Cerebellar nuclear complex (tissue), 1 donor: ENCODE measurements at places on chromosomes 4 and X.
A peak's percentile ranks its signal among the peaks of the same experiment; 100 is the strongest.

GRCh38 chr4:69727926-69728325 is 32.5 kb downstream of the SULT1B1 start:
- no peak for DNase-seq

DNA sequence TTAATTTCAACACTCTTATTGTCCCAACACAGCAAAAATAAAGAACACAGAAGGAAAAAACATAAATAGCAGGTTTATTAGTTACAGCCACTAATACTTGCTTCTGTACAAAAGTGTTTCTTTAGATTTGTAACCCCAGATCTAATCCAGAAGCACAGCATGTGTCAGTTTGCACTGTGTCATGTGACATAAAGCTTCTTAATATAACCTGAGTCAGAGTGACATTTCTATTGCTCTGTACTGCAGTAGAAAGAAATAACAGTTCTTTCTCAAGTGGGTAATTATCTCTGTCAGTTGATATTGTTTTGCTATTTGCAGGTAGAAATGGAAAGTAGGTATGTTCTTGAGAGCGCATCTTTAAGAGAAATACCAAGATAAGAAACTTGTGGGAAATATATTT is 422.5 kb downstream of the ZIC3 start:
- DNase-seq: no peak

GRCh38 chr4:85928775-85929591 is 430.9 kb downstream of the MAPK10 start:
- DNase-seq: no peak

GRCh38 chr4:54152846-54153600 is 53.1 kb downstream of the GSX2 start:
- no peak for DNase-seq

DNA sequence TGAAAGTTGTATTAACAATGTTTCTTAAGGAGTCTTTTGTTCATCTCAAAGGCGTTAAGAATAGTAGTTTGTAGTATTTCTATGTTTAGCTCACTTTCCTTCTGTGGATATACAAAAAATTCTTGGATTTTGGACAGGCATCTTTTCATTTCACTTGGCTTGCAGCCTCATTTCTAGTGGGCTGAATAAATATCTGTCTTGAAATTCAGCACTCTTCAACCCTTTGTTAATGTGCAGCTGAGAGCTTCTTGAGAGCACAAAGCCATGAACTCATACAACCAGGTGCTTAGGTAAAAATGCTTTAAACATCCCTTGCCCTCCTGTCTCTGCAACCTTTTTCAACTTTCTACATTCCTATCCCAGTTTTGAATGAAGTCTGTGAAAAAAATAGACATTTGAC is 1003.2 kb downstream of the C4orf33 start:
- no peak for DNase-seq

GRCh38 chr4:72918362-72918761 is 151.2 kb downstream of the COX18 start:
- DNase-seq: no peak

DNA sequence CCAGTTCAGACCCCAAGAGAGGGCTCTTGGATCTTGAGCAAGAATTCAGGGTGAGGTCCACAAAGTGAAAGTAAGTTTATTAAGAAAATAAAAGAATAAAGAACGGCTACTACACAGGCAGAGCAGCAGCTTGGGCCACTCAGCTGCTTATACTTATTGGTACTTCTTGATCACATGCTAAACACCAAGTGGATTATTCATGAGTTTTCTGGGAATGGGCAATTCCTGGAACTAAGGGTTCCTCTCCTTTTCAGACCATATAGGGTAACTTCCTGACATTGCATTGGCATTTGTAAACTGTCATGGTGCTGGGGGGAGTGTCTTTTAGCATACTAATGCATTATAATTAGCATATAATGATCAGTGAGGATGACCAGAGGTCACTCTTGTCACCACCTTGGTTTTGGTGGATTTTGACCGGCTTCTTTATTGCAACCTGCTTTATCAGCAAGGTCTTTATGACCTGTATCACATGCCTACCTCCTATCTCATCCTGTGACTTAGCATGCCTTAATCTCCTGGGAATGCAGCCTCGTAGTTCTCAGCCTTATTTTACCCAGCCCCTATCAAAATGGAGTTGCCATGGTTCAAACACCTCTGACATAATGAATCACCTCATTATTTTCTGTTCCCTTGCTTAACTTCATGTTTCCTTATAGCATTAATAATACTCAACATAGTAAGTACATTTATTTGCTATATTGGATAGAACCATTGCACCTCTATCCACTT is 476.3 kb downstream of the DTHD1 start:
- no peak for DNase-seq

- no peak for DNase-seq
Measured at GRCh38 chr4:171538601-171539100, 274.6 kb upstream of the GALNTL6 start.

DNA sequence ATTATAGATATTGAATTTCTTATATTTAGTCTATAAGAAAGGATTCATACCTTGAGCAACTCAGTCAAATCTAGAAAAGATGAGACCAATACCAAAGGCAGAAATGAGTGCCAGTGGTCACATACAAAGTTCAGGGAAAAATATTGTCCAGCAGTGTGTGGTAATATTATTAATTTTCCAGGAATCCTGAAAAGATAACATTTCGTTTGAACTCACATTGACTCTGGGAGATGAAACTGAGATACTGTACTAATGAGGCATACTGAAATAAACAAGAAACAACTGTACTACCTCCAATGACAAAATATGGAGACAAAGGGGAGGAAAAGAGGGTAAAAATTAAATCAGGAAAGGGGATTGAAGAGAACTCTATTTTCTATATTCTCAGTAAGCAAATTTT is 212.4 kb downstream of the TRAM1L1 start:
- DNase-seq: no peak

DNA sequence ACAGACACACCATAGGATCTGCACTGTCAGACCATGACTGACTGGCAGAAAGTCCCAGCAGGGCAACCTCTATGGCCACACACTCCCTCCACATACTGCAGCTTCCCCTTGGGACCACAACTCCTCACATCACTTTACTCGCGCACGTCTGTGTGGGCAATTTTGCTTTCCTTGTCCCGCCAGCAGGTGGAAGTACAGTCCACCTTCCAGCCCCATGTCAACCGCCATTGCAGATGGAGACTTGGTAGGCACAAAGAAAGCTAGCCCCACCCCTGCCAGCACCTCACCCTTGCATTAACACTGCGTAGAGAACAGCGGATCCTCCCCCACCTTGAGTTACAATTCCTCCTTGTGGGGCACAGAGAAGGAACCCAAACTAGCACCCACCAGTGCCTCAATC is 74.4 kb upstream of the NAP1L2 start:
- DNase-seq: no peak

DNA sequence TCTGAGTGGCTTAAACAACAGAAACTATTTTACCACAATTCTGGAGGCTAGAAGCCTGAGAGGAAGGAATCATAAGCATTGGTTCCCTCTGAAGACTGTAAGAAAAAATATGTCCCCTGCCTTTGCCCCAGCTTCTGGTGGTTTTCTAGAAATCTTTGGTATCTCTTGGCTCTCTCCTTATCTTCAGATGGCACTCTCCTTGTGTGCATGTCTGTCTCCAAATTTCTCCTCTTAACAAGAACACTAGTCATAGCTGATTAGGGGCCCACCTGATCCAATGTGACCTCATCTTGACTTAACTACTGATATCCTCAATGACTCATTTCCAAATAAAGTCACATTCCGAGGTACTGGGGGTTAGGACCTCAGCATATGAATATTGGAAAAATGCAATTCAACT is 635.0 kb upstream of the NR3C2 start:
- no peak for DNase-seq

DNA sequence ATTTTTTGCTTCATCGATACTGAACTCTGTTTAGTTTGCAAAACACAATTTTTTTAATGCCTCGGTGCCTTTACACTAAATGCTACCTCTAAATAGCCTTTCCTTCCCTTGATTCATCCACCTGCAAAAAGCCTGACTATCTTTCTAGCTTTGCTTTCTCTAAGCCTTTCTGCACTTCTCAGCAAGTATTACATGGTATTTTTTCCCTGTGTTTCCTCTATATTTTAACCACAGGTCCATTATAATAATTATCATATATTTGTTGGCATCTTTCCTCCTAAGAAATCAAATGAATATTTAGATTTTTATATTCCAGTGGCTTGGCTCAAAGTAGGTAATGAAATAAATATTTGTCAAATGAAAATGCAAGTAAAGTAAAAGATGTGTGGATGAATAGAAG is 196.2 kb downstream of the ARHGAP24 start:
- no peak for DNase-seq

- no peak for DNase-seq
Measured at GRCh38 chrX:46268412-46268811, 276.8 kb downstream of the ZNF674 start.

GRCh38 chrX:34859191-34859590 is 83.4 kb upstream of the FAM47B start:
- no peak for DNase-seq

GRCh38 chr4:37641352-37641751 is 44.8 kb downstream of the RELL1 start:
- DNase-seq: no peak

DNA sequence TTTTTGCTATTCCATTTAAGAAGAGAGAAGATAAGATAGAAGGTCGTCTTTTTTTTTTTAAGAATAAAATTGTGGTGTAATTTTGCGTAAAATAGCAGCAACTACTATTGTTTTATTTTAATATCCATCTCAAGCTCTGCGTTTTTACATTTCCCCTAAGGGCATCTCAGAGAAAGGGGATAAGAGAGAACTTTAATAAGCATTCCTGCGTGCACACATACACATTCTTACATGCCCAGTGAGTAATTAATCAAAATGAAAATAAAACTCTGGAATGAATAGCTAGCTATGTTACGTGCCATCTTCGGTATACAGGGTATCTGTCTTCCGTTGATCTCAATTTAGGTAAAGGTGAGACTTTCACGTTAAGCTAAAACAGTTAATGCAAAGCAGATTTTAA is 200.3 kb upstream of the TENM3 start:
- DNase-seq: no peak

DNA sequence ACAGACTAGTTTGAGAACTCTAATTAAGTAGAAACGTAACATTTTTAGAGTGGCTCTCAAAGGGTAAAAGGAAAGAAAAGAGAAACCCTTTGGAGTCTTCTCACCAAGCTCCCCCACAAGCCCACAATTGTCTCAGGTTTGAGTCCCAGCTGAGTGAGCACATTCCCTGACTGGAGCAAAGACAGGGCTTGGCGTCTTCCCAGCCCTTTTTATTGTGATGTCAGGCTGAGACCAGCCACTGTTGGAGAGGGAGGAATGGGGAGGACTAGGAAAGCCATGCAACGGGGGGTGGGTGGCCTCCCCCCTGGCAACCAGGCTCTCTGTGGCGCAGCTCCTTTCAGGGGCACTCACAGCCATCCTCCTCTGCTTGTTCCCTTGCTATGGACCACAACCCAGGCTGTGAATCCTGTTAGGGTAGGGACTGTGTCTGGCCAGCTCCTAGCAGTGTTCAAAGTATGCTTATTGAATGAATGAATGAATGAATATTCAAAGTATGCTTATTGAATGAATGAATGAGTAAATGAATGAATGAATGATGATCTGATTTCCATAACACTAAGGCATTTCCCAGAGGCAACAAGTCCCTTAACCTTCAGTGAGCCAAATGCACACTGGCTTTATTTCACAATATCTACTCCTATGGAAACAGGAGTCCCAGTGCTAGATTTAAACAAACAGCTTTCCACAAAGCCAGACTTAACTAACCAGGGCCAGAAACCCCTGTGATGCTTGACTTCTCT is 413.3 kb downstream of the MID1IP1 start:
- DNase-seq: no peak

GRCh38 chrX:24005028-24005427 is 22.0 kb downstream of the KLHL15 start:
- no peak for DNase-seq

- no peak for DNase-seq
Measured at GRCh38 chrX:24479924-24480323, 14.8 kb downstream of the PDK3 start.

GRCh38 chr4:677431-678293 is 3.3 kb downstream of the MYL5 start:
- no peak for DNase-seq

GRCh38 chr4:147362938-147363337 is 118.0 kb upstream of the EDNRA start:
- no peak for DNase-seq

- peak; percentile 27 for DNase-seq
Measured at GRCh38 chrX:103329991-103330390, at the start of gene TCEAL7. TSS of gene TCEAL7 (plus strand) at chrX:103330239. CDS start at chrX:103331404, 1,165 bp downstream.

DNA sequence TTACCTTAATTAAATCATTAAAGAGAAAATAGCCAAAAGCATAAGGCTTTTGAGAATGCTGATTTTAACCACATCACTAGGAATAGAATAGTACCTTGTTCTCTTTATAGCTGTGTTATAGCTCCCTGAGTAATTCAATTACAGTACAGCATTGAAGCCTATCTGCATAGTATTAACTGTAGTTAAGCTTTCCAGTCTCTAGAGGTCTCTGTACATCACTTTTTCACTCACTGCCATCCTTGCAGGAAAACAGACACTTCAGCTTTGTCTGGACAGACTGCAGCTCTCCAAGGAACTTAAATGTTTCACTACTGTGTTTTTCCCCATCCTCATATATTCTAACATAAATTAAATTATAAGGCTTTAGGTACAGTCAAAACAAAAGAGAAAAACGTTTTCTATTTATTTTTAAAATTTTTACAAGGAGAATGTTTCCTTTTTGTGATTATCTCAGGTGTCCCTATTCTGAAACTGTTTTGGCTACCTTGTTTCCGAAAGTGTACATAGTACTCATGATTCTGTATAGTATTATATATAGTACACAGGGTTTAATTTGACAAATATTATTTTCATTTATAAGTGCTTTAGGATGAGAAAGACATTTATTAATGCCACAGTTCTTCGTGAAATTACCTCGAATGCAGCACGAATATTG is 407.9 kb downstream of the PCDH18 start:
- DNase-seq: no peak

DNA sequence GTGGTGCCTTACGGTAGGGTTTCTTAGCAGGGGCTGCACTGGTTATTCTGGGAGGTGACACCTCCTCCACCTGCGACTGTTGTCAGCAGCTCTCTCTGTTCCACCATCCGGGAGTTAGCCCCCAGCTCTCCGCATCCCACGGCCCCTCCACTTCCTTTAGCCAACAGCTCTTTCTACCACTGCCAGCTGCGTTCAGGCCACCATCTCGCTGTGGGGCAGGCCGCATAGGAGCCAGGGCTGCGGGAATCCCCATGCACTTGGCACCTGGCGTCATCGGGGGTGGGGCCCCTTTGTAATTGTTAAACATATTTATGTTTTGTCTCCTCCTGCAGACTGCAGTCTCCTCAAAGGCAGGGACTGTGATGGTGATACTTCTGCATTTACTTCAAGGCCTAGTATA is 480.2 kb downstream of the SMARCA1 start:
- no peak for DNase-seq

DNA sequence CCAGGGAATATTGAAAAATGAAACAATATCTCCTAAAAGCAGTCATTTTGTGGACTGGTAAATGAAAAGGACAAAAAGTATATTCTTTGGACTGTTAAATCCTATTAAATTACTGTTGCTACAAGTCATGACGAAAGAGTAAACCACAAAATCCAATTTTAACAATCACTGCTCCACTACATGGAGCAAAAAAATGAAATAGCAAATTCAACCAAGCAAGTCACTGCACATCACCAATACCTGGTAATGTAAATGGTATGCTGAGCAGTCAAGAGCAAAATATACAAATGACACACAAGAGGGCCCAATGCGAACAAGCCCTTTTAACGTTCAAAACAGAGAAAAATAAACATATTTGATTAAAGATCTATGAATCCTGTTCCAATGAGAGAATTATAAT is 126.2 kb downstream of the KLHL13 start:
- no peak for DNase-seq
